ENCODE measurements at places on chromosomes 2 and 18.

DNA sequence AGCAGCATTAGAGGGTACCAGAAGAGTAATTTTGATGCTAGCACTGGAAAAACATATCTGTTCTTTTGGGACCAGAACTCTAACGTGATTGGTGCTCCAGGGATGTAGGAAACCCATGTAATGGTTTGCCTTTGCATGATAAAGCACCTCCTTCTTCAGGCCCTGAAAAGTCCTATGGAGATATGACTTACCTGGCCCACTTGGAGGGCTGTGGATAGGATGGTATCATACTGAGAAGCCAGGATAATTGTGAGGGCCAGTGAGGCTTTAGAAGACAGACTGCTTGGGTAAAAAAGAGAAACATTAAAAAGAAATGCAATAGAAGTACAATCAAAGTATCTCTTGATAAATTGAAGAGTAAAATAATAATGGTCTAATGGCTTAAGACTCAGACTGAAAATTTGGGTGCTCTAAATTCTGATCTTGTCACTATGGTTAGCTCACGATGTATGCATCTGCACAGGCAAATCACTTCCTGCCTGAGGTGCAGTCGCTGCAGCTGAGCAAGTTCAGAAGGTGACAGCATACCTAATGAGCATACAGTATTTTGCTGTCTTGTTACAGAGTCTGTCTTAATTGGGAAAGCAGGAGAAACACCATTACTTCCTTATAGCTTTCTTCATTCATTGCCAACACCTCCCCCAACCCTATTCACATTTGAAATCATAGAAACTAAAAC is 371.5 kb downstream of the NUP35 start:
- no peak for DNase-seq

DNA sequence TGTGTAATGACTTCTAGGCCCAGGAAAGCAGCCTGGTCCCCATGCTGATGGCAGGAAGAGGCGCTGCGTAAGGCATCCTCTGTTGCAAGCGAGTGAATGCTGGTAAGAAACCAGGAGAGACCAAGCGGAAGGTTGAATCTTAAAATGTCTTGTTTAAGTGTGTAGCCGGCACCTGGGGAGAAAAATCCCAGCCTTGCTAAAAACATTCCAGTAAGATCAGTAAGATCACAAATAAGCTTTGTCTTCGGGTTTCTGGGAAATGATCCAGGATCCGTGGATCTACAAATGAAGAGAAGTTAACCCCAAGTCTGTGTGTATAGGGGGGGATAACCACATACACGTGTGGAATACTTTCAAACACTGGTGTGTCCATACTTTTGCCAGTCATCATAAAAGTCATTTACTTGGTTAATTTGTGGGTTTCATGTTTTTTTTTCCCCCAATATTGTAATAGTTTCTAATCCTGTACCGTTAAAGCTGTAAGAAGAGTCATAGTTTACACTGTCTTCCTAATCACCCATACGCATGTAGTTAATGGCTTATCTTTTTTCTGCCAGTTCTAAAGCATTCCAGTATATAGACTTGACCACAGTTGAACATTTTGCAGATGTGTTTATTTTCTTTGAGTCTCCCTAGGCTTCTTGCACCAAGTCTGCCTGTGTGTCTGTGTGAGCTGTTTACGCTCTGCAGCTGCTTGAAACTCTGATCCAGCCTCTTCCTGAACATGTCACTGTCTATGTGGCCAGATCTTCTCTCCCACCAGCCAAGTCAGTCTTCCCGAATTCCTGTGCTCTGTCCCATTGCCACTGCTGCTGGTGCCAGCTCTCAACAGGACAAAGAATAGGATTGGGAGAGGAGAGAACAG is 135.9 kb upstream of the ARL4C start:
- DNase-seq: peak; percentile 61

DNA sequence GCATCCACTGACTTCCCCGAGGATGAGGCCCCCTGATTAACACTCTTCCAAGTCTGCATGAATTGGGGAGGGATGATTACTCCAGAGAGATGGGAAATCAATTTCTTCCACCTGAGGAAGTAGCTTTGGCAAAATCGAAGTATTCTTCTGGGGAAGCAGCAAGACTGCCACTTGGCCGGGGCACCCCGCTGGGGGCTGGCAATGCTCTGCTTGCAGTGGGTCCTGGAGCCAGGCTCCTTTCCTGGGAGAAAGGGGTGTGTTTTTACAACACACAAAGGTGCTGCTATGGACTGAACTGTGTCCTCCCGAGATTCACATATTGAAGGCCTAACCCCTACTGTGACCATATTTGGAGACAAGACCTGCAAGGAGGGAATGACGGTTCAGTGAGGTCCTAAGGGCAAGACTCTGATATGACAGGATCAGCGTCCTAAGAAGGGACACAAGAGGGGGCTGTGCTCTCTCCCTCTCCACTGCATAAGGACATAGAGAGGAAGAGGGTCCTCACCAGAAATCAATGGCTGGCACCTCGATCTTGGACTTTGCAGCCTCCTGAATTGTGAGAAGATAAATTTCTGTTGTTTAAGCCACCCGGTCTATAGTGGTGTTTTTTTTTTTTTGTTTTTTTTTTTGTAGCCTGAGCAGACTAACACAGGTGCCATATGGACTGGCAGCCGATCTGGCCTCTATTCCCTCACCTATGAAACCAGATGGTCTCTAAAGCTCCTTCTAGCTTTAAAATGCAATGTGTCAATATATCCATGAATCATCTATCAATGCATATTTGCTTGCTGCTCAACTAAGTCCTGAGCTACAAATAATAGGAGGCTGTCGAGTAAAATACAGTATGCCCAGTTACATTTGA is 3.6 kb upstream of the SMARCAL1 start:
- DNase-seq: no peak

GRCh38 chr2:235496239-235496621 is 2.4 kb downstream of the AGAP1 start:
- no peak for DNase-seq

DNA sequence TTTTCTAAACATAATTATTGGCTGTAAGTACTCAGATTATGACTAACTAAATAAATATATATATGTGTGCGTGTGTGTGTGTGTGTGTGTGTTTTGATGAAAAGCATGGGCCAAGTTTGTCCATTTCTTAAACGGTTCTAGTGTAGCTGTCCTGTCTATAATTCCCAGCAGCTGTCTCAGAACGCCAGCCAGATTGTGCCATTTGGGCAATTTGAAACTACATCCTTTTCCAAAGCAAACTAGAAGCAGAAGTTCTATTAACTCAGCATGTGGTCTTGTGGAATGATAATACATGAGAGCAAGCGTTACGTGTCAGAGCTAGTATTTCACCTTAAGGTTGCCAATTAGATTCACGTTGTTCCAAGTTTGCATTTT is 1.7 kb downstream of the ARHGAP28 start:
- DNase-seq: peak; percentile 69

Measured in cardiac fibroblast (primary cell).